ENCODE measurements at places on chromosomes 3 and 15. TPM values are rescaled to one million over a fixed set of nuclear protein-coding genes. Genes with fewer than 3 reads are reported as not detected.
A peak's percentile ranks its signal among the peaks of the same experiment; 100 is the strongest.

P2RY12 gene
- total RNA-seq = not detected

ALPK3 gene
- total RNA-seq = 17.7 TPM

DAPK2 gene
- 4.6 TPM for total RNA-seq

TGM5 gene
- total RNA-seq = not detected

CLSTN2 gene
- total RNA-seq = 0.68 TPM

- H3K4me3 ChIP-seq = no peak overlapping the region
- H3K36me3 ChIP-seq = peaks cover 9% of the 10 kb centered on the region
- no peaks in the 10 kb centered on the region for H3K4me1 ChIP-seq
- H3K27ac ChIP-seq = no peak overlapping the region
These were observed 713.5 kb downstream of the GRM7 start for GRCh38 chr3:7574435-7574834.

DNA sequence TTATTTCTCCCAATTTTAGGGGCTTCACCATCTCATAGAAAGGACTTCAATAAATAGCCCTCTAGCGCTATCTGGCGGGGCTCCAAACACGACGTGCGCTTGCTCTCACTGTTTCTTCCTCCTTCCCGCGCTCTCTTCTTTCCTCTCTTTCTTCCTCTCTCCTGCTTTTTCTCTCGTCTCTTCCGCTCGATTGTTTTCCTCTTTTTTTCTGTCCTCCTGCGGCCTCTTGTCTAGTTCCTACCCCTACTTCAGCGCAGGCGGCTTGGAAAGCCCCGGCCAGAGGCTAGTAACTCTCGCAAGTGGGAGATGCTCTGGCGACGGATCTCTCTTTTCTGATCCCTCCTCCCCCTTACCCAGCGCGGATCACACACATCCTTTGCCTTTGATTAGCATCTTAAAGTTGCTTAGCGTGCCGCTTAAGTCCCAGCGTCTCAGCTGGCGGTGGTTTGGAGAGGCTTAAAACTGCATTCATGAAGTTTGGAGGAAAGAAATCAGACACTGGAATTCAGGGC lies 6.2 kb upstream of the MEIS2 start:
- H3K4me3 ChIP-seq = peak overlapping the region; percentile 59
- DNase-seq = peak; percentile 74
- no peak overlapping the region for H3K27ac ChIP-seq
- H3K36me3 ChIP-seq = no peaks in the 10 kb centered on the region
- peaks cover 70% of the 10 kb centered on the region for H3K27me3 ChIP-seq
- H3K4me1 ChIP-seq = peaks cover 2% of the 10 kb centered on the region

DNA sequence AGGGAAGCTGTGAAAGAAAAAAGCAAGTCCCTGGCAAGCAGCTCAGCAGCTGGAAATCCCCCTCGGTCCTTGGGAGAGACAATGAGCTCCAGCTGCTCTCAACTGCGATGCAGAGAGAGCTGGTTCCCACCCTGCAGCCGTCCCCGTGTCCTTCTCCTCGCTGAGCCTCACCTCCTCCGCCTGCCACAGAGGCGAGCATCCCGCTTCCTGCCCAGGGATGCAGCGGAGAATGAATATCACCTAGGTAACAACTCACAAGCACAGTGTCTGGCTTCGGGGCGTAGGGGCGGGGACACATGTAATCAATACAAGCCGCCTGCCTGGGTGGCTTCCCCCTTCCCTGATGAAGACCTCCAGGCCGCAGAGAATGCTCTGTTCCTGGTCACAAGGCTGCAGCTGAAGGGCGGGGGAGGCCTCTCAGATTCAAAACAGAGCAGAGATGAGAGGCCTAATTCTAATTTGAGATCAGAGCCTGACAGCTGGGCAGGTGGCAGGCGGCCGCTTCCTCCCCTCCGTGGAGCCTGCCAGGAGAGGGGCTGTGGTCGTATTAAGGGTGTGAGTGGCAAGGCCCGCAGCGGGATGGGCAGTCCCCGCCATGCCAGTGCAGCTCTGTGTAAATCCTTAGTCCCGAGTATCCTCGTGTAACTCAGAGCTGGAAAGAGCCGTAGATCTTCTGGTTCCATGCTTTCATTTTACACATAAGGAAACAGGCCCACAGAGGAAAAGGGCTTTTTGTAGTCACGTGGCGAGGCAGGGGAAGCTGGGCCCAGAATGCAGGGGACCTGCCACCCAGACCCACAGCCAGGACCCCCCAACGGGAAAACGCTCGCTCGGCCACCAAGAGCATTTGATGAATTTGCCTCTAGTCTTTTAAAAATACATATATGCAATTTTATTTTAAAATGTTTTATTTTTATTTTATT lies 24.3 kb downstream of the ZDHHC19 start:
- no peak overlapping the region for H3K27ac ChIP-seq
- H3K27me3 ChIP-seq = no peaks in the 10 kb centered on the region
- no peaks in the 10 kb centered on the region for H3K4me1 ChIP-seq
- peak; percentile 87 for DNase-seq
- H3K4me3 ChIP-seq = peak overlapping the region; percentile 60
- no peaks in the 10 kb centered on the region for H3K36me3 ChIP-seq

GRCh38 chr3:13347390-13347950 lies 72.7 kb downstream of the NUP210 start:
- H3K27me3 ChIP-seq = no peaks in the 10 kb centered on the region
- peak overlapping the region; percentile 70 for H3K4me3 ChIP-seq
- H3K36me3 ChIP-seq = peaks cover 36% of the 10 kb centered on the region
- peaks cover 24% of the 10 kb centered on the region for H3K4me1 ChIP-seq

- no peaks in the 10 kb centered on the region for H3K36me3 ChIP-seq
- H3K27ac ChIP-seq = no peak overlapping the region
- no peak overlapping the region for H3K4me3 ChIP-seq
- no peaks in the 10 kb centered on the region for H3K27me3 ChIP-seq
- H3K4me1 ChIP-seq = no peaks in the 10 kb centered on the region
These were observed 34.7 kb downstream of the SCG5 start for GRCh38 chr15:32676169-32676568.

DNA sequence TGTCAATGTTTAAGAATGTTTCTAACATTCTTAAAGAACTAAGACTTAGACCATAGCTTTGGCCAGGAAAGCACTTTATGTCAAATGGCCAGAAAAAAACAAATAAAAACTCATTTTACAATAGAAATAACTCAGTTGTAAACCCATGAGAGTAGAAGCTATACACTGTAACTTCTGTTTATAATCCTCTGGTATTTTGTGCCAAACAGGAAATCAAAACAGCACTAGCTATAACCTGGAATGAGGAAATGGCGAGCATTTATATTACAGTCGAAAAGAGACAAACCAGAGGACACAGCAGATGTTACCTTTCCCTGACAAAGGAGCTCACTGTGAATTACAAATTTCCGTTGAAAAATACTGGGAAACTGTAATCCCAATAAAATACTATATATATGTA lies 10.3 kb downstream of the GK5 start:
- DNase-seq = no peak
- no peak overlapping the region for H3K4me3 ChIP-seq
- peaks cover 10% of the 10 kb centered on the region for H3K36me3 ChIP-seq
- H3K27ac ChIP-seq = no peak overlapping the region

- peaks cover 34% of the 10 kb centered on the region for H3K36me3 ChIP-seq
- H3K4me1 ChIP-seq = no peaks in the 10 kb centered on the region
- H3K27me3 ChIP-seq = no peaks in the 10 kb centered on the region
- H3K27ac ChIP-seq = no peak overlapping the region
- DNase-seq = no peak
These were observed 36.5 kb downstream of the ITGB5 start for GRCh38 chr3:124850633-124851032.

GRCh38 chr3:57596495-57597126 lies 533 bp downstream of the ARF4 start:
- H3K4me1 ChIP-seq = no peaks in the 10 kb centered on the region
- H3K4me3 ChIP-seq = peak overlapping the region; percentile 96
- H3K27ac ChIP-seq = peak overlapping the region; percentile 85
- DNase-seq = peak; percentile 64
- no peaks in the 10 kb centered on the region for H3K27me3 ChIP-seq

GRCh38 chr15:63615935-63616334 lies 18.7 kb downstream of the FBXL22 start:
- H3K27me3 ChIP-seq = no peaks in the 10 kb centered on the region
- DNase-seq = no peak
- H3K4me1 ChIP-seq = no peaks in the 10 kb centered on the region
- no peak overlapping the region for H3K4me3 ChIP-seq

GRCh38 chr3:105497386-105497785 lies 130.7 kb downstream of the ALCAM start:
- peaks cover 2% of the 10 kb centered on the region for H3K4me1 ChIP-seq
- no peak overlapping the region for H3K4me3 ChIP-seq
- no peaks in the 10 kb centered on the region for H3K27me3 ChIP-seq
- no peak for DNase-seq
- H3K36me3 ChIP-seq = no peaks in the 10 kb centered on the region

GRCh38 chr15:70109978-70110377 lies 12.3 kb upstream of the TLE3 start:
- H3K27ac ChIP-seq = no peak overlapping the region
- no peak for DNase-seq
- H3K4me1 ChIP-seq = no peaks in the 10 kb centered on the region
- H3K4me3 ChIP-seq = no peak overlapping the region
- H3K36me3 ChIP-seq = no peaks in the 10 kb centered on the region
- no peaks in the 10 kb centered on the region for H3K27me3 ChIP-seq

- no peak overlapping the region for H3K27ac ChIP-seq
- no peak for DNase-seq
These were observed 75.4 kb upstream of the POMGNT2 start for GRCh38 chr3:43181202-43181821.

DNA sequence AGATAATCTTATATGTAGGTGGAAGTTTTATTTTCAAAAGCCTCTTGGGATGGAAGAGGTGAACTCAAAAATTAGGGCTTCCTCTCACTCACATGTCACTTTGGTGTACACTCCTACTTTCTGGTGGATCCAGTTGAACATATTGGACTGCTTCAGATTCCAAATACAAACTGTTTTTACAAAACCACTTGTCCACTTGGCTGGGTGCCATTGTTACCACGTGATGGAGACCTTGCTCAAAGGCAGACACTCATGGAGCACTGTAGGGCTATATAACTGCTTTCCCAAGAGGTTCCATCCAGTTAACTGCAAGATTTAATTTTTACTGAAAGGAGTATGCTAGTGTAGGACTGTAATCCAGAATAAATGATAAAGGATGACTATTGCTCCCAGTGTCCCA lies 307.0 kb downstream of the EPHA6 start:
- H3K4me3 ChIP-seq = no peak overlapping the region
- H3K36me3 ChIP-seq = no peaks in the 10 kb centered on the region
- peaks cover 4% of the 10 kb centered on the region for H3K4me1 ChIP-seq
- DNase-seq = no peak

DNA sequence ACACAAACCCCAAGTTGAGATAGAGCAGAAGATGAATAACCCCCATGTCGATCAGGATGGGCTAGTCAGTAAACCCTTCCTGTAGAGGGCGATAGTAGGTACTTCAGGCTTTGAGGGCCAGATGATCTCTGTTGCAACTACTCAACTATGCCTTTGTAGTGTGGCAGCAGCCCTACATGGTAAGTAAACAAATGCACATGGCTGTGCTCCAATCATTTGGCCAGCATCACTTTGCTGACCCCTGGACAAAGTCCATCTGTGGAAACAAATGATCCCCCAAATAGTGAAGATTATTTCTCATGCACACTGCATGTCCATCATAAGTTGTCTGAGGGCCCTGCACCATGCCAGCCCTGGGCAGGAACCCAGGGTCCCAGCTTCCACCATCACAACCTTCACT lies 402.2 kb upstream of the PROK2 start:
- no peak for DNase-seq
- H3K36me3 ChIP-seq = no peaks in the 10 kb centered on the region
- no peak overlapping the region for H3K4me3 ChIP-seq

DNA sequence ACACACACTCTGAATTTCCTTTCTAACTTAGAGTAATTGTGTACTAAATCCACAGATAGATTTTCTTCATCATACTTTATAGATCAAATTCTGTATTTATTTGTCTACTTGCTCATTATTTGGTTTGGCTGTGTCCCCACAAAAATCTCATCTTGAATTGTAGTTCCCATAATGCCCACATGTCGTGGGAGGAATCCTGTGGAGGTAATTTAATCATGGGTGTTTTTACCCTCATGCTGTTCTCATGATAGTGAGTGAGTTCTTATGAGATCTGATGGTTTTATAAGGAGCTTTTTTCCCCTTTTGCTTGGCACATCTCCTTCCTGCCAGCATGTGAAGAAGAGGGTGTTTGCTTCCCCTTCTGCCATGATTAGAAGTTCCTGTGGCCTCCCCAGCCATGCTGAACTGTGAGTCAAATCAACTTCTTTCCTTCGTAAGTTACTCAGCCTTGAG lies 198.3 kb upstream of the TGFBR2 start:
- no peak for DNase-seq
- no peak overlapping the region for H3K4me3 ChIP-seq
- no peaks in the 10 kb centered on the region for H3K27me3 ChIP-seq
- no peaks in the 10 kb centered on the region for H3K4me1 ChIP-seq
- H3K36me3 ChIP-seq = no peaks in the 10 kb centered on the region

GRCh38 chr15:38826880-38827279 lies 262.3 kb upstream of the RASGRP1 start:
- no peak for DNase-seq
- H3K27me3 ChIP-seq = no peaks in the 10 kb centered on the region
- peaks cover 2% of the 10 kb centered on the region for H3K4me1 ChIP-seq
- no peaks in the 10 kb centered on the region for H3K36me3 ChIP-seq

- no peaks in the 10 kb centered on the region for H3K27me3 ChIP-seq
- no peak for DNase-seq
- no peaks in the 10 kb centered on the region for H3K36me3 ChIP-seq
- no peak overlapping the region for H3K4me3 ChIP-seq
- H3K27ac ChIP-seq = no peak overlapping the region
- no peaks in the 10 kb centered on the region for H3K4me1 ChIP-seq
These were observed 41.1 kb downstream of the IFT57 start for GRCh38 chr3:108181172-108181571.

Data from H9 (cell line).